ENCODE measurements at places on chromosomes 12 and 14. TPM values are rescaled to one million over a fixed set of nuclear protein-coding genes. Genes with fewer than 3 reads are reported as not detected.

The SIX4 gene
- 26.3 TPM for polyA plus RNA-seq

The RITA1 gene
- polyA plus RNA-seq, result 11.4 TPM

The WSCD2 gene
- polyA plus RNA-seq, result 1.7 TPM

The ADCY6 gene
- polyA plus RNA-seq, result 40.6 TPM

The SOAT2 gene
- 0.10 TPM for polyA plus RNA-seq

DNA sequence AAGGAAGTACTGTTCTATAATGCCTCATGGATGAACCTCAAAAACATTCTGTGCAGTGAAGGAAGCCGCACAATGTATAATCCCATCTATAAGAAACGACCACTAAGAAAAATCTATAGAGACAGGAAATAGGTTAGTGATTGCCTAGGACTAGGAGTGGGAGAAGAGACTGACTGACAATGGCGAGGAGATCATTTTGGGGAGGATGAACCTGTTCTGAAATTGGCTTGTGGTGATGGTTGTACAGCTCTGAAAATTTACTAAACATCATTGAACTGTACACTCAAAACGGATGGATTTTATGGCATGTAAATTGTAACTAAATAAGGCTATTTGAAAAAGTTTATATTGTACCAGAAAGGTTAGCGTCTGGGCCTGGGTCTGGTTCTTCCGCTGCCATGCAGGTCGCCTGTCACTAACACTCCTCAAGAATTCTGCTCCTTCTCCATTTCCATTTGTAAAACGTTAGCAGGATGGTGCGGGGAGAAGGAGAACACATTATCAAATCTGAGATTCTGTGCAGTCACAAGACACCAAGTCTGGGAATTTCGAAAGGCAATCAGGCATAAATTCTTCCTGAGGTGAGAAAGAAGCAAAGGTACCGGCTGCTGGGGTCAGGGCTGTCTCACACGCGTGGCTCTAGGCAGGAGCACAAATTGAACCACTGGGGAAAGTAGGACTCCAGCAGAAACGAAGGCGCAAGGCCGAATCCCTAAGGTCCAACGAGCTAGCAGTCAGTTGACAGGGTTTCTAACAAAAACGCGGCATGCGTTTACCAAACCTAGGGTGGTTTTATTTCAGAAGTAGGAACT is 845 bp upstream of the COCH start:
- no peak for DNase-seq

- no peak for DNase-seq
Observed at GRCh38 chr12:131441060-131441396, 269.9 kb upstream of the SFSWAP start.

DNA sequence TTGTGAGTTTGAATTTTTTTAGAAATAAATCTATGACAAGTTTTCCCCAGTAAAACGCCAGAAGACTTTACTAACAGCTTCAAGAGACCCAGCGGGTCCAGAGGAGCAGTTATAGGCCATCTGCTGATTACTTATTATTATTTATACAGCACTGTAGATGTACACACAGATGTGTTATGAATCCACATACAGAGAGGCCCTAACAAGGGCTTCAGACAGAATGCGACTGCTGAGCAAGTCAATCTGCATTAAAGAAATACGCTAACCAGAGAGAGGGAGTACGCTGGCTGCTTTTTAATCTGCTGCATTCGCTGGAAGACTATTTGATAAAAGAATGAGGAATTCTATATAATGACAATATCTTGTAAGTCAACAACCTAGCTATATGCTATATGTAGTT is 32.5 kb downstream of the ATF7 start:
- DNase-seq, result peak; percentile 40
